ENCODE measurements at places on chromosomes 13 and 19.

DNA sequence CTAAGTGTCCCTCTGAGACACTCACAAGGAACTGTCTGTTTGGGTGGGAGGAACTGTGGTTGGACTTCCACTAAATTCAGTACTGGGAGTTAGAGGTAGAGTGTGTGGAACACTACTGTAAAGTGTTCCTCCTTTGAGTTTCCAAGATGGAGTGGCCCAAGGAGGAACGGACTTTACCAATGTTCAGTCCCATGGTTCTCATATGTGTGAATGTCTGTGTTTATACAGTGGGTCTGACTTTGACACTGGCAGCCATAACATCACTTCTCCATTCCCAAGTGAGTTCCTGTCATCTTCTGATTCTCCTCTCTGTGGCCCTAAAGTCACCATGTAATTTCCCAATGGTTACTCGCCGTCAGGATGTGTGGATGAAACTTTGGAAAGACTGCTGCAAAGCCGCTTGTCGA lies 136.8 kb upstream of the SERP2 start:
- no peak for DNase-seq

- no peak for DNase-seq
Measured at GRCh38 chr13:46389457-46390451, 2.7 kb upstream of the RUBCNL start.

GRCh38 chr19:44112802-44113137 lies 429 bp upstream of the ZNF225 start:
- no peak for DNase-seq

DNA sequence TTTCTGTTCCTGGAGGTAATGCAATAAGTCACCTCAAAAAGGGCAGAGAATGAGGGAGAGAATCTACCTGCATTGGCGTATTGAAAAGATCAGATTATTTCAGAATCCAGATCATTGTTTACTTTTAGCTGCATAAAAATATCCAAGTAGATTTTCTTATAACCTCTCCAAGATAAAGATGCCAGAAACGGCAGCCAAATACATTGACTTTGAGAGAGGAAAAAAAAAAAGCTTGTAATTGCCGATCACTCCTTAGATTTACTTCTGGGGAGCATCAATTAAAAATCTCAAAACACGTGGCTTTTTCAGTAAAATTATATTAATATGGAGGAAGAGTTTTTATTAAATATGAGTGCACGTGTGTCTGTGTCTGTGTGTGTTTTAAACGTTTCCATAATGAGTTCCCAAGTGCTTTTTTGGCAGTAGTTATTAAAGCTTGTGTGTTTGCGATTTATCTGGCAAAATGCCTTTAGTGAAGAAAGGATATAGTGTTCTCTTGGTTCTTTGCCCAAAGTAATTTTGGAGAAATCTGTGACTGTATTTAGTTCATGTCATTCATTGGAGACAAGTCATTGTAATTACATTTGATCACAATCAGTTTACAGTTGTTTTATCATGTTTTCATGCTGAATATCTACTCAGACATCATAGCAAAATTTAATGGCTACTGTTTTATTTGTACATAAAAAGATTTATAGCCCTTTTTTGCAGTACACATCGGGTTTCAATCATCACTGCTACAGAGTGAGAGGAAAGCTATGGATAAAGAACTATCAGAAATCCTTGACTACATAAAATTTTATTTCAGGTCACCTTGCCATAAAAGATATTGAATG lies 176.1 kb downstream of the TM9SF2 start:
- DNase-seq, result no peak

DNA sequence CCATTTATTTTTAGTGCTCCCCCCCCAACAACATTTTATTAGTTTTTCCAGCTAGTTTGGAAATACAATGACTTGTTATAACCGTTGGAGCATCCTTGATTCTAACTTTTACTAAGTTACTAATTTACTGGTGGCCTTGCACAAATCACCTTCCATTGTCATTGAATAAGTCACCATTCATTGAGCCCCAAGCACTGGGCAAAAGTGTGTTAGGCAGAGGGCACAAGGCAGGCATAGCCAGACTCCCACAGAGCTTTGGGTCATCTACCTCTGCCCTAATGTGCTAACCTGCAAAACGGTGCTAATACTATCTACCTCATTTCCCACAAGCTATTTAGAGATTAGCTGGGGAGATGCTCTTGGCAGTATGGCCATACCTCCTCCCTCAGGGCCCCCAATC lies 86.8 kb upstream of the RNF113B start:
- no peak for DNase-seq

DNA sequence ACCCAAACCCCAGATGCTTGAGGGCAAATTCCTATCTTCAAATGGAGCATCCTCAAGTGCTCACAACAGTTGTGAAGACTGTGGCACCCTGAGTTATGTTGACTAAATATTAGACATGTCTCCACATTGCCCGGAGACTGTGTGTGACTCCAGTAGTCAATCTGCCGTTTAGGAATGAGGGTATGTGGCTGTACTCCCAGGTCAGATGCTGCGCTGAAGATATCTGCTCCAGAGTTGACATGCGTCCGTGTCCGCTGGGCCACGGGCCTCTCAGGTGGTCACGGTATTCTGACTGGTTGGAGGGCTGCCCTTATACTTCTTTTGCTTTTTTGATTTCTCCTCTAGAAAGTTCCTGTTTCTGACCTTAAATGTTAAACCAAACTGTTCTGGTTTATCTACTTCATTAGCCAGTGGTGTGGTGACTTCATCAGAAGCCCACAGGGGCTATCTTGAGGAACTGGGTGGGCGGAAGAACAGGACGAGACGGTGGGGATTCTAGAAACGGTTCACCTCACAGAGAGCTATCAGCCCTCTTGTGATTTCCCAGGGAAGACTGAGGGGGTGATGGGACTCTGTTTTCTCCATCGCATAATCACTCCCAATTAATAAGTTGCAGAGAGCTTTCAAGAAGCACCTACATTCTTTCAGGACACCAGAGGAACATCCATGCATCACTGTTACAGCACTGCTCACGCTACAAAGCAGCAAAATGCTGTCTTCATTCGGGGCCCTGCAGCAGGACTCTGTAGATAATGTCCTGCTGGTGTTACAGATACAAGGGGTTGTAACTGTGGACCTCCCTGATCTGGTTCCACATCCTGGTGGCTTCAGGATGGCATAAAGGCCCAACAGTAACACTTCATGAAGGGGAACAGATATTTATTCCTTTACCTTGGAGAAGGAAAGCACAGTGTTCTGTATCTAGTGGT lies 1.3 kb upstream of the LCP1 start:
- DNase-seq, result no peak

DNA sequence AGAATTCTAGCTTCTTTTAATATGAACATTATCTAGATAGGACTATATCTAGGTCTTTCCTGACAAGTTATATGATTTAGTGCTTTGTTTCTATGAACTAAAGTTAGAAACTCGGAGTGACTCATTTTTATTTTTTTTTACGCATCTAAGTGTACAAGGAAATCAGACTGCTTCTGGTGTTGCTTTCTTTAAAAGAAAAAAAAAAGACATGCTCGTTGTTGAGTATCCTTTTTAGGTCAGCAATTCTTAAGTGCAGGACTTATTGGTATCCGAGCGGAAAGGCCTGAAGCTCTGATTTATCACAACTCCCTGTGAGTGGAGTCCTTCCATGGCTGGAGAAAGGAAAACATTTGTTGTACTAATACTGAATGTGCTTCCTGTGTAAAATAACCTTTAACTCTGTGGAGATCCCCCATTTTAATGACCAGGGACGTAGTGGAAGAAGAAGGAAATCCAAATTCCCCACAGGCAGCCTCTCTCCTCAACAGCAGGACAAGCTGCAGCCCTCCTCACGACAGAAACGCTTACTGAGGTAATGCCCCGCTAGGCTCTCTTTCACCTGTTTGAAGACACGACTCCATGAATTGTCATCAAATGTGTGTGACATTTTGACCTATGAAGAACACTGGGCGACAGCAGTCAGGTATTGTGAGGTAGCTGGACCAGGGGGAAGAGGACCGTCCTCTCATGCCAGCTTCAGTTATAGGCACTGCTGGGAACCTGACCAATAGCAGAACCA lies 17.9 kb upstream of the POMP start:
- DNase-seq, result no peak

- DNase-seq, result peak; percentile 13
Measured at GRCh38 chr19:43997631-43998290, 5.0 kb upstream of the ZNF230 start.
